ENCODE measurements at places on chromosomes 4 and X. TPM values are rescaled to one million over a fixed set of nuclear protein-coding genes. Genes with fewer than 3 reads are reported as not detected.

SLC4A4 gene
- 0.78 TPM for total RNA-seq

OTC gene
- total RNA-seq = not detected

DNA sequence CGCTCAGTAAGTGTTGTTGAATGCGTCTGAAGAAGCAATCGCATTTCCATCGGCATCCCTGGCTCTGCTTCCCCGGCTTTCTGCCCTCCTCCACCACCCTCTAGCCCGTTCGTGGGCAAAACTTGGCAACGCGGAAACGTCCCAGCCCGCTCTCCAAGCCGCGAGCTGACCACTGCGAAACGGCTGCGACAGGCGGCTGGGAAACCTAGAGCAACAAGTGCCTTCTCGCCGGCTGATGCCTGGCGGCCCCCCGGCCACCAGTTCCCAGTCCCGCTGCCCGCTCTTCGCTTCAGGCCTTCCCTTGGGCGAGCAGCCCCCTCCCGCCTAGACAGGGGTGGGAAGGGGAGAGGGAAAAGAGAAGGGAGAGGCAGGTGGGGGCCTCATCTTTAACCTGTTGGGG is 837 bp downstream of the CITED1 start:
- H3K4me1 ChIP-seq = peaks cover 24% of the 10 kb centered on the region
- no peak for DNase-seq
- H3K4me3 ChIP-seq = no peak overlapping the region
- H3K27ac ChIP-seq = no peak overlapping the region
- no peaks in the 10 kb centered on the region for H3K36me3 ChIP-seq

WAS gene
- 108 TPM for total RNA-seq

C4orf36 gene
- total RNA-seq = not detected

DNA sequence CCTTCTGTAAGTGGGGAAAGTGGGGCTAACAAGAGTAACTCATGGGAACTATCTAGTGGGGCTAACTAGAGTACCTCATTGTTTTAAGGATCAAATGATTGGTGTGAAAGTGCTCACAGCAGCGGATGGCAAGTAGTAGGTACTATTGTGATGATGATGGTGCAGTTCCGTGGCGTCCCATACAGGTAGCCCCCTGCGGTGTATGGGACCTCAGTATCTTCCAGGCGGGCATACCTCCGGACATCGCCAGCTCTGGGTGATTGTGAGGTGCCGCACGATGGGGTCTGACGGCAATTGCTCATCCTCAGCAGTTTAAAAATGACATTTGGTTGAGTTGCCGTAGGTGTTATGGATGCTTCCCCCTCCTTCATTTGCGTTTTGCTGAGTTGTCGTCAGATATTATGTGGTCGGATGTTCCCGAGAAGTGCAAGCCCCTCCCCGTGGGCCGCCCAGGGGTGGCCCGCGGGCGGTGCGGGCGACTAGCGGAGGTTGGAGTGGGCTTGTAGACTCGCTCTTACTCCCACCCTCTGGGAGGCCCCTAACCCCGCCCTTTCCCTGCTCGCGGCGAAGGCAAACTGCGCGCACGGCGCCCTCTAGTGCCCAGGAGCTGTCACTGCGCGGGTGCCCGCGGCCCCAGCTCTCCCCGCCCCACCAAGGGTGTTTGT is 18.3 kb upstream of the GPR101 start:
- DNase-seq = peak; percentile 77
- no peaks in the 10 kb centered on the region for H3K36me3 ChIP-seq
- no peak overlapping the region for H3K27ac ChIP-seq
- H3K4me1 ChIP-seq = peaks cover 9% of the 10 kb centered on the region
- H3K4me3 ChIP-seq = peak overlapping the region; percentile 49
- H3K27me3 ChIP-seq = no peaks in the 10 kb centered on the region

DNA sequence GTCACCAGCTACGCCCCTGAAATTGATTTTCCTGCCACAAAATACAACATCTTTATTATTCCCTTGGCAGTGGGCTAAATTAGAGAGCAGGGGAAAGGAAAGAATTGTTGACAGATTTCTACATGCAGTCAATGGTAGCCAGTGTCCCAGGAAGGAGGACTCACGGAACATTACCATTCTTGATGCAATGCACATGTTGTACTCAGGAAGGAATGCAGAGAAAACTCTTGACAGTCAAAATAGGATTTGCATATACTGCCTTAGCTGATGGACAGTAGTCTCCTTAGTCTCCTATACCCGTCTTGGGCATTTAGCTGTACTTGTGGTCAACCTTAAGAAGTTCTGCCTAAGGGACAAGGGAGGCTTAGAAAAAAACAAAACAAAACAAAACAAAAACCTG is 158.0 kb upstream of the GYPA start:
- H3K4me3 ChIP-seq = no peak overlapping the region
- no peak overlapping the region for H3K27ac ChIP-seq
- no peaks in the 10 kb centered on the region for H3K4me1 ChIP-seq
- H3K27me3 ChIP-seq = no peaks in the 10 kb centered on the region
- H3K36me3 ChIP-seq = no peaks in the 10 kb centered on the region

DNA sequence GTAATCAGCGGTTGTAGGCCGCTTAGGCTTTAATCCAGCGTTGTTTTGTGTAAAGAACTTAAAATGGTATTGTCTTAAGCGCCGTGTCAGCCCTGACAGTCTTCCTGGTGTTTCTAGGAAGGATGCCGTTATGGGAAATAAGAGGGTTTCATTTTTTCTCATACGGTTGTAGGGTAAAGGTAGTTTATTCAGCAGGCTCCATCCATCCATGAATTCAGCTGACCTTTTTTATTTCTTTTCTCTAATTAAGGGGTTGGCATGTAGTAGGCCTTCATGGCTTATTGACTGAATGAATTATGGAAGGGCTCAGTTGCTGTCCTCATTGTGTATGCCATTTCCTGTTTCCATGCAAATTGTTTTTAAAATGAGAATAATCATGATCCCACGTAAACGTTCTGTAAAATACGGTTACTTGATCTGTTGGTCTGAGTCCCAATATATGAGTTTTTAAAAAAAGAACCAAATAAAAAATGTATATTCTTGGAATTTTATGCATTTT is 693 bp downstream of the OCIAD1 start:
- H3K36me3 ChIP-seq = peaks cover 22% of the 10 kb centered on the region
- peak overlapping the region; percentile 92 for H3K4me3 ChIP-seq
- DNase-seq = no peak
- peak overlapping the region; percentile 98 for H3K27ac ChIP-seq
- H3K27me3 ChIP-seq = no peaks in the 10 kb centered on the region

GRCh38 chr4:148396986-148397673 is 45.1 kb downstream of the NR3C2 start:
- no peaks in the 10 kb centered on the region for H3K27me3 ChIP-seq
- H3K27ac ChIP-seq = no peak overlapping the region
- DNase-seq = no peak
- H3K4me1 ChIP-seq = no peaks in the 10 kb centered on the region

GRCh38 chr4:15149839-15150592 is 147.7 kb downstream of the CPEB2 start:
- DNase-seq = no peak
- no peaks in the 10 kb centered on the region for H3K27me3 ChIP-seq
- no peak overlapping the region for H3K27ac ChIP-seq
- H3K4me1 ChIP-seq = no peaks in the 10 kb centered on the region

KIAA1210 gene
- not detected for total RNA-seq

PDLIM3 gene
- not detected for total RNA-seq

DNA sequence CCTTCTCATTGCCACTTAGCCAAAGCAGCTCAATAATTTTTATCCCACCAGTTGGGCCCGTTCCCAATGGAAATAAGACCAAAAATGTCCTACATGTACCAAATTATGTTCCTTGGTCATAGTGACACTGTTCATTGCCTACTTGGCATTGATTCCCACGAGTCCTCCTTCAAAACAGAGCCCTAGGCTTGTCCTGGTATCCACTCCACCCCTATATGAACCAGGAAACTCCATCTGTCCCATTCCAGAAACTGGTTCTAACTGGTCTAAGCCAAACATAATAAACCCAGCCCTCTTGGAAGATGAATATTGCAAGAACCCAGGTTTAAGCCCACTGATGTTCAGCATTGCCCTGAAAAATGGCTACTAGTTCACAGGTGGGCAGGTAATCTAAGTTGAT is 30.9 kb upstream of the S100G start:
- no peak overlapping the region for H3K4me3 ChIP-seq
- no peaks in the 10 kb centered on the region for H3K27me3 ChIP-seq
- no peaks in the 10 kb centered on the region for H3K4me1 ChIP-seq
- DNase-seq = no peak
- no peak overlapping the region for H3K27ac ChIP-seq
- no peaks in the 10 kb centered on the region for H3K36me3 ChIP-seq

- no peaks in the 10 kb centered on the region for H3K27me3 ChIP-seq
- H3K36me3 ChIP-seq = no peaks in the 10 kb centered on the region
- no peaks in the 10 kb centered on the region for H3K4me1 ChIP-seq
- H3K4me3 ChIP-seq = no peak overlapping the region
- no peak overlapping the region for H3K27ac ChIP-seq
- DNase-seq = no peak
These were observed 108.2 kb upstream of the GIMD1 start for GRCh38 chr4:106476741-106477140.

DNA sequence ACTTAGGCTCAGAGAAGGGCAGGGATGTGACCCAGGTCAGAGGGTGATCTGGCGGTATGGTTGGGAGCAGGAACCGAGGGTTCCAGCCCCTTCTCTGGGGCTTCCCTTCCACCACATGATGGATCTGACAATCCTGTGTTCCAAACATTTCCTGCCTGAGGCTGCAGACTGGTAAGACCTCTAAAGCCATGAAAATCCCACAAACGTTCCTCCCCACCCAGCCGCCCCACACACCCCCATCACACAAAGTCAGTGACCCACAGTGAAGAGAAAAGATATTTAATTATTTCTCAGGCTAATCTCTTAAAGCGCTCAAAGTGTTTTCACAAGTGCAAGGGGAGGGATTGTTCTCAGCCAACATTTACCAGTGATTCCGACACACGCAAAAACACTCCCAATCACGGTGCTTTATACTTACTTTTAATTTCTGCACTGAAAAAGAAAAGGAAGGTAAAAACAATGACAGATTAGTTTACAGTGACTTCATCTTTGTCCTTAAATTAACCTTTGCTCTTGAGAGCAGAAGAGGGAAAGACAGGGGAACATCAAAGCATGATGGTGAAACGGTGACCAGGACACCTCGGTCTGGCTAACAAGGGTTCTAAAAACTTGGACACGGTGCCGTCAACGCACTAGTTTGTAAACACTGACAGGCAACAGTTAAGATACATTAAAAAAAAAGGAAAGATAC is 42.4 kb downstream of the WDR1 start:
- H3K4me3 ChIP-seq = no peak overlapping the region
- no peaks in the 10 kb centered on the region for H3K27me3 ChIP-seq
- H3K4me1 ChIP-seq = no peaks in the 10 kb centered on the region
- DNase-seq = no peak

DMP1 gene
- not detected for total RNA-seq

DNA sequence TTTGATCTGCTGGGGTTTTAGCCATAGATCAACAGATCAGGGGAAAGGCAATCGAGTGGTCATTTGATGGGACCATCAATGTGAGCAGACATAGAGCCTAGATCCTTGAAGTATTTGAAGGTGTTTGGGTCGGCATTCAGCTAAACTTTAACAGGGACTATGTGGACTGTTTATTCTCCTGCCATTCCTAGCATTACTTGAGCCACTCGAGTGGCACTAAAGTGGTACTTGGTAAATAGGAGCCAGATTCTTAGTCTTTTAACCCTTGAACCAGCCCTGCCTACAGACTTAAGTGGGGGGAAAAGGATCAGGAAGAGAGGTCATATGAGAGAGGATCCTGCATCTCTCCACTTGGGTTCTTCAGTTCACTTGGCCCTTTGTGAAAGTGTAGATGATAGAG is 3.8 kb downstream of the MSN start:
- peaks cover 66% of the 10 kb centered on the region for H3K4me1 ChIP-seq
- H3K4me3 ChIP-seq = peak overlapping the region; percentile 42
- DNase-seq = no peak
- H3K27ac ChIP-seq = peak overlapping the region; percentile 67
- H3K27me3 ChIP-seq = no peaks in the 10 kb centered on the region
- no peaks in the 10 kb centered on the region for H3K36me3 ChIP-seq

DNA sequence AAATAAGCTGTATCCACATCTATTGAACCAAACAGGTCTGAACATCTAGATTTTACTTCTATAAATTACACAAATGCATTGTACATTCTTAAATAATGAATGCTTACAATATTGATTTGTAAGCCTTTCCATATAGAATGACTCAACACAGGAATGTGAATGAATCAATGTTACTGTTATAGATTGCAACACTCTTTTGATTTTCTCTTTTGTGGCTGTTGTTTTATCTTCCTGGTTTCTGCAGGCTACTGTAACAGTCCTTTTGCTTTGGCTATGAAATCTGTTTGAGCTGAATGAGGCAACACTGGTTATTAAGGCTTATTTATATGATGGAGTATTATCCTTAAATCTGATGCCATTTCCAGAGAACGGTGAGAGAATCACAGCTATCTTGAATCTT is 49.5 kb downstream of the GPR50 start:
- no peaks in the 10 kb centered on the region for H3K27me3 ChIP-seq
- no peak for DNase-seq
- H3K27ac ChIP-seq = no peak overlapping the region
- no peaks in the 10 kb centered on the region for H3K36me3 ChIP-seq
- H3K4me3 ChIP-seq = no peak overlapping the region

- H3K27ac ChIP-seq = peak overlapping the region; percentile 96
- no peaks in the 10 kb centered on the region for H3K27me3 ChIP-seq
- H3K36me3 ChIP-seq = no peaks in the 10 kb centered on the region
- peaks cover 41% of the 10 kb centered on the region for H3K4me1 ChIP-seq
- DNase-seq = no peak
- peak overlapping the region; percentile 94 for H3K4me3 ChIP-seq
These were observed 1.0 kb downstream of the TBCK start for GRCh38 chr4:106314960-106315359.

MAOA gene
- not detected for total RNA-seq

DNA sequence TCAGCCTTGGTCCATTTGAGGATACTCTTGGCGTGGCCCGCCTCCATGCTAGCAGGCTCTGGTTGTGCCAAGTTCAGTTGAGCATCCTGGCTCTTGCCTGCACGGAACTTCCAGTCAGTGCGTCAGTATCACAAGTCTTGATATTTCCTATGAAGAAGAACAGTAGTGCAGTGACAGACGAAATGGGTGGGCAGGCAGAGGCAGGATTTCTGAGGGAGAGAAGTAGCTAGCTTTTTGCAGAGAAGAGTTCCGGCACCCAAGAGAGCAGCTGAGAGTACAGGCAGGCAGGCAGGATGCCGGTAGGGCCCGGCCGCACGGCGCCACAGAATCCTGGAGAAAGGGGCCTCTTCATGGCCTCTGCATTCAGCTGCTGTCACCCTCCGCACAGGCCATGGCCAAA is 56.1 kb upstream of the MSANTD1 start:
- no peak overlapping the region for H3K27ac ChIP-seq
- no peak for DNase-seq
- H3K4me1 ChIP-seq = peaks cover 51% of the 10 kb centered on the region
- H3K36me3 ChIP-seq = peaks cover 13% of the 10 kb centered on the region

DNA sequence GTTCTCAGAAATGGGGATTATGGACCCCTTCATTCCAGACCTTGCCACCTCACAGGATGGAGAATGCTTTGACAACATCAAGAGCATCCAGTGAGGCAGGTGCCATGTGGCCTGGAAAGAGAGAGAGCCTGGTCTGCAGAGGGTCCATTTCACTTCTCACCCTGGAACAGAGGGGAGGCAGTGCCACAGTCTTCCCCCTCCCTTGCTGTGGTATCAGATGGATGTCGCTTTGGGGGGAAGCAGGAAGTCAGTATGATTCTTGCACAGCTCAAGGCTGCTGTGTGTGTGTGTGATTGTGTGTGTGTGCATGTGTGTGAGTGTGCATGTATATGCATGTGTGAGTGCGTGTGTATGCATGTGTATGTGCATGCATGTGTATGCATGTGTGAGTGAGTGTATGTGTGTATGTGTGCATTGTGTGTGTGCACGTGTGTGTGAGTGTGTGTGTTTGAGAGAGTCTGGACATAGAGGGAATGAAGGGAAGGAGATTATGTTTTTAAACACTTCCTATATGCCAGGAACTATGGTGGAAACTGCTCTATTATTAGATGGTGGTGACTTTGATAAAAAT is 328.6 kb upstream of the CLNK start:
- H3K4me1 ChIP-seq = no peaks in the 10 kb centered on the region
- no peaks in the 10 kb centered on the region for H3K27me3 ChIP-seq
- DNase-seq = no peak
- no peak overlapping the region for H3K4me3 ChIP-seq

AMBN gene
- not detected for total RNA-seq
